ENCODE measurements at places on chromosomes 1 and 21.

- no peak for DNase-seq
Measured at GRCh38 chr21:33406493-33406892, 3.3 kb downstream of the IFNGR2 start.

- DNase-seq: no peak
Measured at GRCh38 chr1:65432918-65433317, 12.4 kb downstream of the LEPR start.

- no peak for DNase-seq
Measured at GRCh38 chr21:32186804-32187203, 92.0 kb downstream of the MIS18A start.

GRCh38 chr1:46804027-46804889, 5.4 kb downstream of the CYP4B1 start:
- no peak for DNase-seq

DNA sequence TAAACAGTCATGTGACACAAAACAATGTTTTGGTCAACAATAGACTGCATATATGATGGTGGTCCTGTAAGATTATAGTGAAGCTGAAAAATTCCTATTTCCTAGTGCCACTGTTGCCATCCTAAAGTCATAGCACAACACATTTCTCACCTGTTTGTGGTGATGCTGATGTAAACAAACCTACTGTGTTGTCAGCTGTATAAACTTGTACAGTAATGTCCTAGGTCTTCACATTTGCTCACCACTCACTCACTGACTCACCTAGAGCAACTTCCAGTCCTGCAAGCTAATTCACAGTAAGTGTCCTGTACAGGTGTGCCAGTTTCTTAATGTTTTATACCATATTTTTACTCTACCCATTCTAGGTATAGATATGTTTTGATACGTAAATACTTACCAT, 326.1 kb upstream of the USP24 start:
- no peak for DNase-seq

DNA sequence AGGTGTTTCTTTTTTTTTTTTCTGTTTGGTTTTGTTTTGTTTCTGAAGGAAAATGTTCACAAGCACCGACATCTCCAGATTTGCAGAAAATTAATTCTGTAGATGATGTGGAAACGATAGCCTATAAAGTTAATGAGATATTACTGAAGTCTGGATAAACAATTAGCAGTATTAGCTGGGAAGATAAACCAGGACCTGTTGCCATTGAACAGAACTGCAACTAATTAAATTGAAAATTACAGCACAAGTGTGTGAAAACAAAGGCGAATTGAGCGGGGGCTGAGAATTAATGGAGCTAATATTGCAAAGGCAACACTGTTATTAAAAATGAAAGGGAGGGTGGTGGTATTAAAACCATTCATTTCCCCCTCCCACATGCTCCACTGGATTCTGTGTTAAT, 107.5 kb upstream of the AJAP1 start:
- no peak for DNase-seq

DNA sequence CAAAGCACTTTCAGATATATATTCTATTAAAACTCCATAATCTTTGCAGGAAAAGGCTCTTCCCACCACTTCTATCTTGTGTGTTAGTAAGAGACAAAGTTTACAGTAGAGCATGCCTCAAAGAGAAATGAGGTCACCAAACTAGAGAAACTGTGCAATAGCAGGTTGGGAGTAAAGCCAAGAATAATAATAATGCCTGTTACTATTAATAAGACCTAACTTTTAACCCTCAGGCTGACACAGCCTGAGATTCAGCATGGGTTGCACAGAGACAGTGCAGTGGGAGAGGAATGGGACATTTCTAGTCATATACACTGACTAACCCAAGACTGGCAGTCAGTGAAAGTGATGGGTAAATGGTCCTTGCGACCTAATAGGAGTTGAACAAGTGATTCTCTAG, 320.2 kb upstream of the NFIA start:
- no peak for DNase-seq

DNA sequence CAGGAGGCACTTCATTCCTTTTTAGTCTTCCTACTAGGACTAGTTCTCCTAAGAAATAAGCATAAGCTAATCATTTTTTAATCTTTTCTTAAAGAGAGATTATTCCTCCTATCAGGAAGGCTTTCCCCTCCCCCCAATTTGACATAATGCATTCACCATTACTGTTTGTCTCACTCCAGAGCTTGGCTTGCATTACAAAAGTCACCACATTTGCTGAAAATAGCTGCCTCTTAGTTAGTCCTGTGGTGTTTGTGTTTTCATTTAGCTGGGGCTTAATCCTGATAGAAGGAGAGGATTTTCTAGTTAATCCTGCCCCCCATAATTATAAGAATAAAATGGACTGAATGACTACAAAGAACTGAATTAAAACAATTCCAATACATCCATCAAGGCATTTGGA, 307.1 kb upstream of the RRP15 start:
- DNase-seq: no peak

DNA sequence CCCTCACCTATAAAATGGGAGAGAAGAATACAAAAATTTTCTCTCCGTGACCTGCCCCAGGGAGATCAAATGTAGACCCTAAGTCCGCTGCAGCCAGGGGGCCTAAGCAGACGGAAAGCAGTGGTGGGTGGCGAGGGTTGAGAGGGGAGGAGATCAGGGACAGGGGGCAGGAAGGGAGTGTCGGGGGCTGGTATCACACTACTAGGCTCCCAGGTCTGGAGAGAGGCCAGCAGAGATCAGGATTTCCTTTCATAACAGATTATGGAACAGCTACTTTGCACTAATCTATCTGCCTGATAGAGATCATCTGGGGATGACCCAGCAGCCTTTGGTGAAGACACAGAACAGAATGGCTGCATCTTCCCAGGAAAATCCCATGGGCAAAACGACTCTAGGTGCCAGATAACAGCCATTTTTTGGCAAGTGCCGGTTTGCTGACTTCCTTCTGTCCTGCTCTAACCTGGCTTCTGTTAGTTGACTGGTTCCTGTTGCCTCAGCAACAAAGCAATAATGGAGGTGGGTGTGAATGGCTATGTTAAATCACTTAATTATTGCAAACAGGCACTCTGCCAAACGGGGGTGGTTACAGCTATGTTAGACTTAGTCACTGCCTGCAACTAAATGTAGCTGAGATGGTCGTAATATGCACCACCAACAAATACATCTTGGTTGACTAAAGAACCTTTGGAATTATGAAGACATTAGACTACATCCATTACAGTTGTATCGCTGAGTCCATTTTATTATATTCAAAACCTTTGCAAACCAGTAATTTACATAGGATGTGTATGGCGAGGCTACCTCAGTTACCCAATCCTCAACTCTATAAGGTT, 30.0 kb upstream of the EPS8L3 start:
- DNase-seq: peak; percentile 91

GRCh38 chr1:173333581-173333980, 126.5 kb upstream of the TNFSF4 start:
- DNase-seq: no peak

GRCh38 chr1:202197653-202198365, 4.2 kb downstream of the LGR6 start:
- DNase-seq: no peak

GRCh38 chr1:231420299-231420958, 1.7 kb downstream of the EGLN1 start:
- peak; percentile 30 for DNase-seq

DNA sequence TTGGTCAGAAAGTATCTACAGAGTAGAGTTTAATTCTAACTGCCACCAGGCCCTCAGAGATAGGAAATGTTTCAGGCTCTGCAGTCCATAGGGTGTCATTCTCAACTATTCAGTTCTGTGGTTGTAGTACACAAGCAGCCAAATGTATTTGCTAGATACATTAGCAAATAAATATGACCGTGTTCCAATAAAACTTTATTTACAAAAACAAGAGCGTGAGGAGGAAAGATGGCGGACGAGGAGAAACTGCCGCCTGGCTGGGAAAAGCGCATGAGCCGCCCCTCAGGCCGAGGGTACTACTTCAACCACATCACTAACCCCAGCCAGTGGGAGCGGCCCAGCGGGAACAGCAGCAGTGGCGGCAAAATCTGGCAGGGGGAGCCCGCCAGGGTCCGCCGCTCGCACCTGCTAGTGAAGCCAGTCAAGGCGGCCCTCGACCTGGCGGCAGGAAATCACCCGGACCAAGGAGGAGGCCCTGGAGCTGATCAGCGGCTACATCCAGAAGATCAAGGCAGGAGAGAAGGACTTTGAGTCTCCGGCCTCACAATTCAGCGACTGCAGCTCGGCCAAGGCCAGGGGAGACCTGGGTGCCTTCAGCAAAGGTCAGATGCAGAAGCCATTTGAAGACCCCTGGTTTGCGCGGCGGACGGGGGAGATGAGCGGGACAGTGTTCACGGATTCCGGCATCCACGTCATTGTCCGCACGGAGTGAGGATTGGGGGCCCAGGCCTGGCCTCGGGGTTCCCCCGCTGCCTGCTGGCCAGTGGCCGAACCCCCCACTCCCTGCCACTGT, 286.1 kb downstream of the LRRC40 start:
- no peak for DNase-seq

- DNase-seq: no peak
Measured at GRCh38 chr1:98546319-98546718, 115.2 kb upstream of the SNX7 start.

DNA sequence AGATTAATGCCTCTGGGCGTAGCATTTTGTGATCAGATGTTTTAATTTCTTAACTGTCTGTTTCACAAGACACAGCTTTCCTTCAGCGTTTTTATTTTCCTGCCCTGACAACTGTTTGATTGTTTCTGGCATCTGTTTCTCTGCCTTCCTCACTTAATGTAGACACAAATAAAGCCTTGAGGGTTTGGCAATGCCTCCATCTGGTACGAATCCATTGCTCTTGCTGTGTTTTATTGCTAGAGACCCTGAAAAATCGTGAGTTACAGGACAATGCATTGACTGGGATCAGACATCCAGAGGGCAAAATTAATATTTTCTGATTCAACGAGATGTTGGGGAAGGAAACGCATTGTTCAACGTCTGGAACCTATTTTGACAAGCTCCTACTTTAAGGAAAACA, 363.5 kb downstream of the MRPL39 start:
- no peak for DNase-seq

GRCh38 chr1:218479436-218480115, 134.4 kb downstream of the TGFB2 start:
- DNase-seq: no peak

- DNase-seq: no peak
Measured at GRCh38 chr21:33839806-33840205, 75.8 kb downstream of the ATP5PO start.

DNA sequence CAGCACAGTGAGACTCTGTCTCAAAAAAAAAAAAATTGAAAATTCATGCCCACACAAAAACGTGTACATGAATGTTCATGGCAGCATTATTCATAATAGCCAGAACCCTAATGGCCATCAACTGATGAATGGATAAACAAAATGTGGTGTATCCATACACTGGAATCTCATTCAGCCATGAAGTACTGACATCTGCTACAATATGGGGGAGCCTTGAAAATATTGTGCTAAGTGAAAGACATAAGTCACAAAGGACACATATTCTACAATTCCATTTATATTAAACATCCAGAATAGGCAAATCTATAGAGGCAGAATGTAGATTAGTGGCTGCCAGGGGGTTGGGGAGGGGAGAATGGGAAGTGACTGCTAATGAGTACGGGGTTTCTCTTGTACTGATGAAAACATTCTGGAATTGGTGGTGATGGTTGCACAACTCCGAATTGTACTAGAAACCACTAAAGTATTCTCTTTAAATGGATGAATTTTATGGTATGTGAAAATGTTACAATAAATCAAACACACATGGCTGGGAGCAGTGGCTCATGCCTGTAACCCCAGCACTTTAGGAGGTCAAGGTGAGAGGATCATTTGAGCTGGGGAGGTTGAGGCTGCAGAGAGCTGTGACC, 33.0 kb upstream of the KCNN3 start:
- no peak for DNase-seq

DNA sequence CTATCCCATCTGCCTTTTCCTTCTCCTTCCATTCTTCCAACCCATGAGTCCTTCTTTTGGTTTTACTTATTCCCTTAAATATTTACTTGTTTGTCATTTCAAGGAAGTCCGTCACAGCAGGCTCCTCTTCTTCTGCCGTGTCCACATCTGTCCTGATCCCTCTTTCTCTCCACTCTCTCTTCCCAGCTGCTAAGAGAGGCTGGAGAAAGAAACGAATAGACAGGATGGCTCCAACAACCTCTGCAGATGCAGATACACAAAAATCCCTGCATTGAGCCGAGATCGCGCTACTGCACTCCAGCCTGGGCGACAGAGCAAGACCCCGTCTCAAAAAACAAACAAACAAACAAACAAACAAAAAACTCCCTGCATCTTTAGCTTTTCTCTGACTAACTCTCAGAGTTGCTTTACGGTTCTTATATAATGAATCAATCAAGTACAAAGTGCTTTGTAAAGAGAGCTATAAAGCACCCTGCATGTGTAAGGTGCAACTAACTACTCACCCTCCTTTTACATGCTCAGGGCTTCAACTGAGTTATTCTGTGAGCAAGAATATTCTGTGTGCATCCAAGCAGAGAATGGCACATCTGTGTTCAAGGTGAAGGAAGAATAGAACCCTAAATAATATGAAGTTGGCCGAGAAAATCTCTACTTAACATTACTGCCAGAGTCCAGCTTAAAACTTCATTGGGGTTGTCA, 3.8 kb upstream of the SAMD13 start:
- peak; percentile 3 for DNase-seq

GRCh38 chr1:4752059-4752458, 97.7 kb downstream of the AJAP1 start:
- DNase-seq: no peak

GRCh38 chr1:36161641-36162531, 5.9 kb downstream of the MAP7D1 start:
- no peak for DNase-seq

DNA sequence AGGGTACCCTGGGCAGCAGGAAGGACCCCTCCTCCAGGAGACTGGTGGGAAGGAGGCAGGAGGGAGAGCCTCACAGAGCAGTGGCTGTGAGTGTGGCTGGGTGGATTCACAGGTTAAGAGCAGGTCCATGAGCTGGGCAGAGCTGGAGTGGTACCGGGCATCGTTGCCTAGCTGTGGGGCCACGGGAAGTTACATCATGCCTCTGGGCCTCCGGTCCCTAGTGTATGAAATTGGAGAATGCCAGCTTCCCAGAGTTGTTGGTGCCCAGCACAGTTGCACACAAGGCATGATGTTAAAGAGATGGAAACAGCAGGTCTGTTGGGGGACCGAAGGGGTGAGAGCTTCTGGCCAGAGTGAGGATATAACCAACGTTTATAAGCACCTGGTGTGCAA, 18.5 kb downstream of the FOXO6 start:
- DNase-seq: no peak

GRCh38 chr1:78834201-78834741, 172.3 kb downstream of the ADGRL4 start:
- DNase-seq: no peak

DNA sequence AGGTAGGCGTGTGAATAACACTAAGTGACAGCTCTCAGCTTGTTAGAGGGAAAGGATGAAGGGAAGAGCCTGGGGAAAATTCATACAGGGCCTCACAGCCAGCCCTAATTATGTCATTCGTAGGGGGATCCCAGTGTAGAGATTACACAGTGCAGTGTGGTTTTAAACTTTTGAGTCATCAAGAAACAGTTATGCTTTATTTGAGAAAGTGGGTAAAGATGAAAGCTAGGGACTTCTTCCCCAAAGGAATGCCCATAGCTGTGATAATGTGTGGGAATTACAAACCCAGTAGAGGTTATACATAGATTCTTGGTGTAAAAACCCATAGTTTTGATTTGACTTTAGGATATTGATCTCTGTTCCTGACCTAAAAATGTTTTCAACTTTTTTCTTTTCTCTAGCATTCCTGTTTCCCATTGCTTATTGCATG, 1.9 kb downstream of the TTF2 start:
- peak; percentile 5 for DNase-seq

GRCh38 chr1:93805027-93805610, 73.9 kb downstream of the DNTTIP2 start:
- no peak for DNase-seq

Data from A673 (cell line).